ENCODE measurements at places on chromosomes 16 and 17. TPM values are rescaled to one million over a fixed set of nuclear protein-coding genes. Genes with fewer than 3 reads are reported as not detected.

- peaks cover 18% of the 10 kb centered on the region for H3K4me1 ChIP-seq
- DNase-seq = no peak
- no peaks in the 10 kb centered on the region for H3K36me3 ChIP-seq
- peaks cover 15% of the 10 kb centered on the region for H3K27me3 ChIP-seq
- H3K4me3 ChIP-seq = no peak overlapping the region
Measured at GRCh38 chr17:80984749-80985148, 6.9 kb upstream of the CHMP6 start.

DNA sequence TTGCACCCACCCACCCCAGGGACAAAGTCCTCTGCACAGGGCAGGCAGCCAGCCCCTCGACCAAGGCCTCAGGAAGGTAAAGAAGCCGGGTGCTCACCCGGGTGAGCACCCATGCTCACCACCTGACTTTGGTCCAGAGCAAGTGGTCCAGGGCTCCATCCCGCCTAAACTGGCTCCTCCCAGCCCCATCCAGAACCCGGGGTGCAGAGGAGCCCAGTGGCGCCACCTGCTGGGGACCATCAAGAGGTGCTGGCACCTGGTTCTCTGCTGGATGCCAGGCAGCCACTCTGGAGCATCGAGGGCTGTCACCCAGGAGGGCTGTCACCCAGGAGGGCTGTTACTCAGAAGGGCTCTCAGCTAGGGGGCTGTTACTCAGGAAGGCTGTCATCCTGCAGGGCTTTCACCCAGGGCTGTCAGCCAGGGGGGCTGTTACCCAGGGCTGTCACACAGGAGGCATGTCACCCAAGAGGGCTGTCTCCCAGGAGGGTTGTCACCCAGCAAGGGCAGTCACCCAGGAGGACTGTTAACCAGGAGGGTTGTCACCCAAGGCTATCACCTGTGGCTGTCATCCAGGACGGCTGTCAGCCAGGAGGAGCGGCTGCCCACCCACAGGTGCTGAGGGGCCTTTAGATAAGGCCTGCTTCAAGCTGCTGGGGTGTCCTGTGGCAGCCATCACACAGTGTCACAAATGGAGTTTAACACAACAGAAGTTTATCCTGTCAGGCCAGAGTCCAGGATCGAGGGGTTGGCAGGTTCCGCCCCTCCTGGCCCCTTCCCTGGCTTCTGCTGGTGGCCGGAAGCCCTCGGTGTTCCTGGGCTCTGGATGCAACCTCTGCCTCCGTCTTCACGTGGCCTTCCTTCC is 98.5 kb downstream of the TNFRSF13B start:
- H3K4me1 ChIP-seq = no peaks in the 10 kb centered on the region
- no peaks in the 10 kb centered on the region for H3K27me3 ChIP-seq
- DNase-seq = no peak
- H3K27ac ChIP-seq = no peak overlapping the region
- no peaks in the 10 kb centered on the region for H3K36me3 ChIP-seq

DNA sequence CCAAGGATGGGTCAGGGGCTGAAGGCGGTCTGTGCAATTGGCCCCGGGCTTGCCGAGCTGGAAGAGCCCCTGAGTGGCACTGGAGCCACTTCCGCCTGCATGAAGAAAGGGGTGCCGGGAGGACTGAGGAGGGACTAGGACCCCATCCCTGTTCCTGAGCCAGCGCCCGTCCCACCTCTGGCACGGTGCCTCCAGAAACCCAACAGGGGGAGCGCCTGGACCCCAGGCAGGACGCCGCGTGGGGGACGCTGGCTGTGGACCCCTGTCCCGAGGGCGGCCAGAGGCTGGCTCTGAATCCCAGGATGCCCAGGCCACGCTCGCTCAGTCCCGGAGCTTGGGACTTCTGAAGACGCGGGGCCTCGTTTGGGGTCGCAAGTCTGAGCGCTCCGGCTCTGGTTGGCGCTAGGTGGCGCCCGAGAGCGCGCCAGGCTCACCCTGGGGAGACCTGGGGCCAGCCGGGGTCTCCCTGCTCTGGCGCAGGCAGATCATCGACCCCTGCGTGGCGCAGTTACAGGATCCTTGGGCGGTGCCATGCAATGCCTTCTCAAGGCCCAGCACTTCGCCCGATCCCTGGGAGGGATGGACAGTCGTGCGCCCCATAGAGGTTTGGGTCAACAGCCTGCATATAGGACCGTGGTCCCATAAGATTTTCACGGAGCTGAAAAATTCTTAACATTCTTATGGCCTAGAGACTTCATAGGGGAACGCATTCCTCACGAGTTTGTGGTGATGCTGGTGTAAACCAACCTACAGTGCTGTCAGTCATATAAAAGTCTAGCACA is 58.5 kb upstream of the CREBBP start:
- peak; percentile 63 for DNase-seq
- H3K27me3 ChIP-seq = peaks cover 6% of the 10 kb centered on the region
- H3K4me1 ChIP-seq = peaks cover 11% of the 10 kb centered on the region
- H3K4me3 ChIP-seq = peak overlapping the region; percentile 33

- DNase-seq = no peak
- H3K4me3 ChIP-seq = no peak overlapping the region
- peaks cover 12% of the 10 kb centered on the region for H3K4me1 ChIP-seq
- no peak overlapping the region for H3K27ac ChIP-seq
- H3K27me3 ChIP-seq = no peaks in the 10 kb centered on the region
- no peaks in the 10 kb centered on the region for H3K36me3 ChIP-seq
Measured at GRCh38 chr16:48386559-48387312, 1.5 kb upstream of the SIAH1 start.

- DNase-seq = no peak
- H3K27ac ChIP-seq = no peak overlapping the region
- no peaks in the 10 kb centered on the region for H3K36me3 ChIP-seq
Measured at GRCh38 chr17:8862213-8863056, 5.0 kb downstream of the PIK3R6 start.

DNA sequence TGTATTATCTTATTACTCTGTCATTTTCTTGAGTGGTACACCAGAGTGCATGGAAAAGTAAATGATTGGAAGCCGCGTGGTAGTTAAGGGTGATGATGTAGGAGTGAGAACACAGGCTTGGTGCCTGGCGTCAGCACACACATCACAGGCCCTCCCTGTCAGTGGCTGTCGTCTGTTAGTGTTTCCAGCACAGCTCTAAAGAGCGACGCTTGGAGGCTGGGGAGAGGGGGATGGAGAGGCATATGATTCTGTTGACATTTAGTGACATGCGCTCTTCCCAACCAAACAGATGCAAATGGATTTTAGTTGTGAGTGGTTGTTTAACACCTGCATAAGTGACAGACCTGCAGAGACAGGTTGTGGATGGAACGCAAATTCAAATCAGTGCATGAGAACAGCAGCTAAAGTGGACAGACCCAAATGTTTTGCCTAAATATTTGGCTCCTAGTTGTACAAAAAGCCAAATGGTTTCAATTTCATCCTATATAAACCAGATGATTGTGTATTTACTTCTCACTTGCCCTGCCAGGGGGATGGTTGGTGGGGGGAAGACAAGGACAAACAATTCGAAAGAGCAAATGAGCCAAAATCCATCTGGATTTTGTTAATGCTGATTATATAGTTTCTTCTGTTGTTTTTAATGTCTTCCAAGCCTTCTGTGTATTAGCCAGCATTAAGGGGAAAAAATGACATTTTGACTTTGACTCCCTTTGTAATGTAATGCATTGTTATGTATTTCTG is 222.3 kb downstream of the WWOX start:
- H3K27ac ChIP-seq = no peak overlapping the region
- no peak for DNase-seq
- no peaks in the 10 kb centered on the region for H3K36me3 ChIP-seq
- H3K4me3 ChIP-seq = no peak overlapping the region

DNA sequence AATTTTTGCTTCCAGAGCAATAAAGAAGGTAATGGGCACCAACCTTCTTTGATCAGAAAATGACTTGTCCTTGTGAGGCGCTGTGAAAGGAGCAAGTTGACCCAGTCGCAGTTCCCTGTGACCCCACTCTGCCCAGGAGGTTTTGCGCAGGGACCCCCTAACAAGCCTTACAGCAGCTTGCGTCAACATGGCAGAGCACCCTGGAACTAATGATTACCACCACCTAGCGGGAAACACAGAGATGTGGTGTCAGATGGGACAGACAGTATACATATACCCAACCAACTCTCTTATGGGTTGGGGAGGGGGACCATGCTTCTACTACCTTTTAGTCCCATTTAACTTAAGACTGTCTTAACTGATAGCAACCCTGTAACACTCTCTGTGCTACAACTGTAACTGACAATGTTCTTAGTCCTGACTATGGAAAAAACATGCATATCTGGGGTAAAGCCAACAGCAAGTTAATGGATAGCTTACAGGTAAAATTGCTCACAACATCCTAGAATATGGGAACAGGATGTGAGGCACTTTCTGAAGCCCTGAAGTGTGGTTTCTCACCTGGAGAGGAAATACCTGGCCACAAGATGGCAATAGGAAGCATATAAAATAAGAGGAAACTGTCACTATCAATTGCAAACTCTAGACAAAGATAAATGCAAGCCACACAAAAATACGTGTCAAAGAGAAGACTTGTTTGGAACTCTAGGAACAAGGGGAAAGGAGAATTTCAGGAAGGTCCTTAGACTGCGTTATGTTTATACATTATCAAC is 3.0 kb downstream of the KARS1 start:
- no peaks in the 10 kb centered on the region for H3K27me3 ChIP-seq
- peaks cover 34% of the 10 kb centered on the region for H3K4me1 ChIP-seq
- DNase-seq = no peak
- H3K27ac ChIP-seq = no peak overlapping the region
- peaks cover 53% of the 10 kb centered on the region for H3K36me3 ChIP-seq

DNA sequence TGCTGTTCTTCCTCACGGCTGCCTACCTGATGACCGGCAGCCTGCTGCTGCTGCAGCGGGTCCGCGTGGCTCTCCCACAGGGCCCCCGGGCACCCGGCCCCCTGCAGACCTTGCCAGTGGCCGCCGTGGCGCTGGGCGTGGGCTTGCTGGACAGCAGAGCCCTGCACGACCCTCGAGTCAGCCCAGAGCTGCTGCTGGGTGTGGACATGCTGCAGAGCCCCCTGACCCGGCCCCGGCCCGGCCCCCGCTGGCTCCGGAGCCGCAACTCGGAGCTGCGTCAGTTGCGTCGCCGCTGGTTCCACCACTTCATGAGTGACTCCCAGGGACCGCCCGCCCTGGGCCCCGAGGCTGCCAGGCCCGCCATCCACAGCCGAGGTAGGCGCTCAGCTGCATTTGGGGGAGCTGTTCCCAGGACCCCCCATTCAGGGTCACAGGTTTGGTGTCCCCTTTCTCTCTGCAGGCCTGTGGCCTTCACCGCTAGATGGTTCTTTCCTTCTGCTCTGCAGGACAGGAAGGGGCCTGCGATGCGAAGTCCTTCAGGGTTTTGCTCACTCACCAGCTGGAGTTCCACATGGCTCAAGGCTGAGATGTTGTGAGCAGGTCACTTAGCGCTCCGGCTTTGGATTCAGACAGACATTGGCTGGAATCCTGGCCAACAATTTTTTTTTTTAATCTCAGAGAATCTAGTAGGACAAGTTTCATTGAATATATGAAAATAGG is 10.7 kb downstream of the WSCD1 start:
- H3K27ac ChIP-seq = no peak overlapping the region
- H3K4me3 ChIP-seq = no peak overlapping the region
- H3K36me3 ChIP-seq = no peaks in the 10 kb centered on the region
- no peak for DNase-seq

GRCh38 chr17:82328141-82328993 is 5.2 kb downstream of the SECTM1 start:
- DNase-seq = no peak
- H3K36me3 ChIP-seq = no peaks in the 10 kb centered on the region
- peaks cover 2% of the 10 kb centered on the region for H3K27me3 ChIP-seq
- H3K4me3 ChIP-seq = no peak overlapping the region
- no peak overlapping the region for H3K27ac ChIP-seq
- peaks cover 28% of the 10 kb centered on the region for H3K4me1 ChIP-seq

- H3K27me3 ChIP-seq = no peaks in the 10 kb centered on the region
- no peaks in the 10 kb centered on the region for H3K36me3 ChIP-seq
- no peak for DNase-seq
- no peak overlapping the region for H3K27ac ChIP-seq
- peaks cover 9% of the 10 kb centered on the region for H3K4me1 ChIP-seq
- H3K4me3 ChIP-seq = no peak overlapping the region
Measured at GRCh38 chr16:86667035-86667434, 88.7 kb downstream of the FOXL1 start.

- H3K4me3 ChIP-seq = no peak overlapping the region
- H3K4me1 ChIP-seq = no peaks in the 10 kb centered on the region
- no peak overlapping the region for H3K27ac ChIP-seq
- H3K36me3 ChIP-seq = no peaks in the 10 kb centered on the region
- H3K27me3 ChIP-seq = no peaks in the 10 kb centered on the region
- DNase-seq = no peak
Measured at GRCh38 chr17:13508896-13509295, 92.8 kb downstream of the HS3ST3A1 start.

GRCh38 chr17:63993368-63993985 is 4.7 kb upstream of the PRR29 start:
- H3K27ac ChIP-seq = no peak overlapping the region
- H3K36me3 ChIP-seq = no peaks in the 10 kb centered on the region
- no peaks in the 10 kb centered on the region for H3K27me3 ChIP-seq
- peaks cover 53% of the 10 kb centered on the region for H3K4me1 ChIP-seq

- H3K4me1 ChIP-seq = no peaks in the 10 kb centered on the region
- no peak overlapping the region for H3K27ac ChIP-seq
- no peaks in the 10 kb centered on the region for H3K36me3 ChIP-seq
- H3K4me3 ChIP-seq = no peak overlapping the region
- DNase-seq = no peak
- peaks cover 9% of the 10 kb centered on the region for H3K27me3 ChIP-seq
Measured at GRCh38 chr16:84918006-84918909, 93.1 kb downstream of the ZDHHC7 start.

- H3K4me1 ChIP-seq = no peaks in the 10 kb centered on the region
- no peak overlapping the region for H3K27ac ChIP-seq
- no peak for DNase-seq
- H3K4me3 ChIP-seq = no peak overlapping the region
Measured at GRCh38 chr17:63511331-63511730, 11.8 kb upstream of the KCNH6 start.

The TMC8 gene
- 567 TPM for total RNA-seq

The KRT24 gene
- not detected for total RNA-seq

The SLC16A3 gene
- total RNA-seq = 99.0 TPM

The CDH11 gene
- not detected for total RNA-seq

The MYH2 gene
- total RNA-seq = not detected
